ENCODE measurements at places on chromosomes 4 and X.

DNA sequence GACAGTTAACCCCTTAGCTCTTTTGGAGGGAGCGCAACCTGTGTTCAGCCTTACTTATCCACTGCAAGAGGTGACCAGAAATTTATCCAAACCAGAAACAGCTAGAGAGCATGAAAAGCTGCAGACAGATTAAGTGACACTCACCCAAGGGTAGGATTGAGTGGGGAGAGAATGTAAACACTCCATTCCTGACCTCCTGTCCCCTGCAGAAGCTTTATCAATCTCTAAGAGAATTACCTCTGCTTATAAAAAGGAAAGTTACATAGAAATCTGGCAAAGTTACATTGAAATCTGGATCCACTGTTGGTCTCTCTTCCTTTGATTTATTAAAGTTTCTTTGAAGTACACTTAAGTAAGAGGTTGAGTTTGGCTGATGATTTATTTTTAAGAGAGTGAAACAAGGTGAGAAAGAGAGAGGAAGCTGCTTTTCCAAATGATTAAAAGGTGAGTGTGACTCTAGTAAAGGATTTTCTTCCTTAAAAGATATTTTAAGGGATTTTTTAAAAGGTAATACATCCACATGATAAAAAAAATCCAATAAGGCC lies 112.3 kb downstream of the ANAPC4 start:
- H3K36me3 ChIP-seq, result no peaks in the 10 kb centered on the region
- no peak overlapping the region for H3K4me3 ChIP-seq
- H3K27ac ChIP-seq, result no peak overlapping the region
- no peak for DNase-seq
- no peaks in the 10 kb centered on the region for H3K4me1 ChIP-seq

GRCh38 chr4:178671766-178672165 lies 1229.5 kb upstream of the AGA start:
- H3K36me3 ChIP-seq, result no peaks in the 10 kb centered on the region
- no peaks in the 10 kb centered on the region for H3K27me3 ChIP-seq
- no peak overlapping the region for H3K4me3 ChIP-seq
- no peaks in the 10 kb centered on the region for H3K4me1 ChIP-seq
- no peak for DNase-seq

- no peaks in the 10 kb centered on the region for H3K36me3 ChIP-seq
- no peaks in the 10 kb centered on the region for H3K27me3 ChIP-seq
- peak overlapping the region; percentile 68 for H3K4me3 ChIP-seq
- peaks cover 29% of the 10 kb centered on the region for H3K4me1 ChIP-seq
- DNase-seq, result peak; percentile 36
- H3K27ac ChIP-seq, result peak overlapping the region; percentile 82
These were observed 637 bp downstream of the MAMLD1 start for GRCh38 chrX:150363561-150364346.

GRCh38 chrX:151085207-151085606 lies 91.2 kb upstream of the GPR50 start:
- peaks cover 9% of the 10 kb centered on the region for H3K4me1 ChIP-seq
- no peak overlapping the region for H3K27ac ChIP-seq
- no peaks in the 10 kb centered on the region for H3K36me3 ChIP-seq

GRCh38 chr4:139329665-139330200 lies 27.5 kb upstream of the NDUFC1 start:
- H3K27ac ChIP-seq, result no peak overlapping the region
- no peak for DNase-seq
- H3K4me1 ChIP-seq, result no peaks in the 10 kb centered on the region
- H3K4me3 ChIP-seq, result no peak overlapping the region
- no peaks in the 10 kb centered on the region for H3K27me3 ChIP-seq

- H3K27ac ChIP-seq, result no peak overlapping the region
- H3K4me1 ChIP-seq, result peaks cover 22% of the 10 kb centered on the region
- H3K4me3 ChIP-seq, result no peak overlapping the region
- no peaks in the 10 kb centered on the region for H3K36me3 ChIP-seq
- DNase-seq, result no peak
These were observed 91.3 kb upstream of the KLHL13 start for GRCh38 chrX:118207831-118208453.

GRCh38 chr4:169295822-169296221 lies 25.1 kb upstream of the SH3RF1 start:
- no peaks in the 10 kb centered on the region for H3K4me1 ChIP-seq
- H3K27me3 ChIP-seq, result no peaks in the 10 kb centered on the region
- no peak overlapping the region for H3K27ac ChIP-seq
- H3K4me3 ChIP-seq, result no peak overlapping the region
- H3K36me3 ChIP-seq, result no peaks in the 10 kb centered on the region
